ENCODE measurements at places on chromosomes 1 and 21. TPM values are rescaled to one million over a fixed set of nuclear protein-coding genes. Genes with fewer than 3 reads are reported as not detected.

- H3K27me3 ChIP-seq: no peaks in the 10 kb centered on the region
- H3K4me1 ChIP-seq: peaks cover 5% of the 10 kb centered on the region
- no peak overlapping the region for H3K4me3 ChIP-seq
- DNase-seq: no peak
These were observed 120.5 kb upstream of the NGF start for GRCh38 chr1:115458426-115459114.

- H3K4me1 ChIP-seq: no peaks in the 10 kb centered on the region
- no peak overlapping the region for H3K4me3 ChIP-seq
- no peak for DNase-seq
- no peak overlapping the region for H3K27ac ChIP-seq
These were observed 1.4 kb upstream of the OR2L3 start for GRCh38 chr1:248045209-248045608.

DNA sequence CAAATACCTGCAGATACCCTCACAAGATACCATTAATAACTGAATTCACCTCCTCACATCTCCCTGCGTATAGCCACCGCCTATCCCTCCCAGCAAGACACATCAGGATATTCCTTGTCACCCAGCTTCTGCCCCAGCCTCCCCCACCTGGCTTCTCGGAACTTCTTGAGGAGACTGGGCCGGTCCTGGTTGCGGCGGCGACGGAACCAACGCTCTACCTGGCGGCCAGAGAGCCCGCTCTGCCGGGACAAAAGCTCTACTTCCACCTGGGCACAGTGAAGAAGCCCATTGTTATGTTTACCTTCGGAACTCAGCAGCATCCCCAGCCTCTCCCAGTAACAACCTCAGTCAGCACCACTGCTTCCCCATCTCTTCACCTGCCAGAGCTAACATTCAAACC is 6.7 kb downstream of the CERS2 start:
- no peaks in the 10 kb centered on the region for H3K27me3 ChIP-seq
- no peak for DNase-seq
- peaks cover 57% of the 10 kb centered on the region for H3K36me3 ChIP-seq
- H3K4me1 ChIP-seq: peaks cover 26% of the 10 kb centered on the region

QSOX1 gene
- 19.6 TPM for total RNA-seq

DNA sequence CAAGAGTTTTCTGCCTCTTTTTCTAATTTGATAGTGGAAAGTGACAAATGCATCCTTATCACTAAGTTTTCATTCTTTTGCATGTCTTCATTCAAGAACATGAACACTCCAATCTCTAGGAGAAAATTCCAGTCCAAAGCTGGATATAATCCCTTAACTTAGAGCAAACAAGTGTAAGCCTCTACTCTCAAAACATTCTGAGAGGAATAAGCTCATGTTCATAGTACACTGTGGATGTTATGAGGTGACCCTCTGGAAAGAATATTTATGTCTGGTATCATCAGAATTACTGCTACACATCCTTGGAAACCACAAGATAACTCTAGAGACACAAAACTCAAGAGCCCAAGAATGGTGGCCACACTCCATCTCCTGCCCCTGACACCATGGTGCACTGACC is 15.1 kb downstream of the SIPA1L2 start:
- H3K4me1 ChIP-seq: peaks cover 17% of the 10 kb centered on the region
- H3K27ac ChIP-seq: no peak overlapping the region
- DNase-seq: no peak
- no peaks in the 10 kb centered on the region for H3K36me3 ChIP-seq

TIAM1 gene
- 2.2 TPM for total RNA-seq

- no peaks in the 10 kb centered on the region for H3K4me1 ChIP-seq
- no peaks in the 10 kb centered on the region for H3K27me3 ChIP-seq
- no peak overlapping the region for H3K27ac ChIP-seq
- DNase-seq: no peak
- H3K36me3 ChIP-seq: no peaks in the 10 kb centered on the region
- no peak overlapping the region for H3K4me3 ChIP-seq
These were observed 6.9 kb downstream of the IFI6 start for GRCh38 chr1:27665016-27665651.

GRCh38 chr1:36625935-36626310 is 143.2 kb upstream of the CSF3R start:
- no peak overlapping the region for H3K4me3 ChIP-seq
- DNase-seq: no peak
- no peaks in the 10 kb centered on the region for H3K27me3 ChIP-seq
- no peak overlapping the region for H3K27ac ChIP-seq
- H3K4me1 ChIP-seq: no peaks in the 10 kb centered on the region
- H3K36me3 ChIP-seq: no peaks in the 10 kb centered on the region

DNA sequence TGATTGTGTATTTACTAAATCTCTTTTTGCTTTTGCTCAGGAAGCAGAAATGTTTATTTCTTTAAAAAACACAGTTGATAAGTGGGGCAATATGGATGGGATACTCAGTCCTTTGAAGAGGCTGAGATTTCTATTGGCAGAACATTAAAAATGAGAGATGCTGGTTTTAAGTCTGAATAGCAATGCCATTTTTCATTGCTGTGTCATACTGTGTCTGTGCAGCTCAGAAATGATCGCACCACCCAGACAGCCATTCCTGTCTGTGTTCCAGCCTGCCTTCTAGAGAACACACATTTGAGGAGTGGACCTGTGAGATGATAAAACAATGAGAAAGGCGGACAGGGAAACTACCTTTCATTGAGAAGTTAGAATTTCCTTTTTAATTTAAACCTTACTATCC is 231.2 kb upstream of the USP24 start:
- H3K27ac ChIP-seq: no peak overlapping the region
- H3K27me3 ChIP-seq: no peaks in the 10 kb centered on the region
- peaks cover 5% of the 10 kb centered on the region for H3K4me1 ChIP-seq
- H3K36me3 ChIP-seq: no peaks in the 10 kb centered on the region
- no peak overlapping the region for H3K4me3 ChIP-seq

GRCh38 chr1:217622042-217622441 is 8.8 kb downstream of the GPATCH2 start:
- no peaks in the 10 kb centered on the region for H3K36me3 ChIP-seq
- H3K4me3 ChIP-seq: no peak overlapping the region
- no peak overlapping the region for H3K27ac ChIP-seq
- DNase-seq: no peak

- H3K27me3 ChIP-seq: no peaks in the 10 kb centered on the region
- H3K36me3 ChIP-seq: no peaks in the 10 kb centered on the region
- no peak overlapping the region for H3K27ac ChIP-seq
- no peak overlapping the region for H3K4me3 ChIP-seq
- DNase-seq: no peak
These were observed 81.3 kb upstream of the KAZN start for GRCh38 chr1:14516974-14517840.

- H3K4me1 ChIP-seq: no peaks in the 10 kb centered on the region
- H3K4me3 ChIP-seq: no peak overlapping the region
- no peak overlapping the region for H3K27ac ChIP-seq
- no peaks in the 10 kb centered on the region for H3K36me3 ChIP-seq
- no peaks in the 10 kb centered on the region for H3K27me3 ChIP-seq
- DNase-seq: no peak
These were observed 424.1 kb downstream of the CAMTA1 start for GRCh38 chr1:7209336-7209735.

CHI3L2 gene
- 25.7 TPM for total RNA-seq

PLEKHA6 gene
- total RNA-seq: 3.3 TPM

DIRAS3 gene
- total RNA-seq: 2.2 TPM

ADARB1 gene
- 5.0 TPM for total RNA-seq

- DNase-seq: no peak
- H3K27ac ChIP-seq: no peak overlapping the region
- H3K4me1 ChIP-seq: no peaks in the 10 kb centered on the region
These were observed 26.7 kb upstream of the COL16A1 start for GRCh38 chr1:31730336-31731048.

DNA sequence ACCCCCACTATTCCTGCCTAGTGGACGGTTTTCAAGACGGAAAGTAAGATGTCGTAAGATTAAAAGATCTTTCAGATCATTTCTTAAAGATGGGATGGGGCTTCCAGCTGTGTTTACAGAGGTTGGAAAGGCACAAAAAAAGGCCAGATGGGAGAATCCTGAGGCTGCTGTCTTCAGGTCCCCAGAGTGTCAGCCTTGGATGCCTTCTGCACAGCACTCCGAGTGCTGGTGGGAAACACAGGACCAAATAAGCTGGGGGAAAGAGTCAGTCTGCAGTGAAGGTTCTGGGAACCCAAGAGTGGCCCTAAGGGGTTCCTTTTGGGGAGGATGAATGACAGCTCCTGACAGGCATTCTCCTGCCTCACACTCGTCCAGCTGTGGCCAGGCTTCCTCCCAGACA is 96.5 kb downstream of the COLGALT2 start:
- no peak for DNase-seq
- H3K4me3 ChIP-seq: no peak overlapping the region
- H3K27me3 ChIP-seq: no peaks in the 10 kb centered on the region
- no peaks in the 10 kb centered on the region for H3K4me1 ChIP-seq
- peaks cover 3% of the 10 kb centered on the region for H3K36me3 ChIP-seq

TNN gene
- total RNA-seq: 0.27 TPM

- no peaks in the 10 kb centered on the region for H3K36me3 ChIP-seq
- H3K27me3 ChIP-seq: no peaks in the 10 kb centered on the region
- H3K27ac ChIP-seq: no peak overlapping the region
- DNase-seq: no peak
- H3K4me1 ChIP-seq: peaks cover 14% of the 10 kb centered on the region
- H3K4me3 ChIP-seq: no peak overlapping the region
These were observed 450.1 kb upstream of the BEND5 start for GRCh38 chr1:49226758-49227157.

RNU1-4 gene
- total RNA-seq: under 0.01 TPM

DNA sequence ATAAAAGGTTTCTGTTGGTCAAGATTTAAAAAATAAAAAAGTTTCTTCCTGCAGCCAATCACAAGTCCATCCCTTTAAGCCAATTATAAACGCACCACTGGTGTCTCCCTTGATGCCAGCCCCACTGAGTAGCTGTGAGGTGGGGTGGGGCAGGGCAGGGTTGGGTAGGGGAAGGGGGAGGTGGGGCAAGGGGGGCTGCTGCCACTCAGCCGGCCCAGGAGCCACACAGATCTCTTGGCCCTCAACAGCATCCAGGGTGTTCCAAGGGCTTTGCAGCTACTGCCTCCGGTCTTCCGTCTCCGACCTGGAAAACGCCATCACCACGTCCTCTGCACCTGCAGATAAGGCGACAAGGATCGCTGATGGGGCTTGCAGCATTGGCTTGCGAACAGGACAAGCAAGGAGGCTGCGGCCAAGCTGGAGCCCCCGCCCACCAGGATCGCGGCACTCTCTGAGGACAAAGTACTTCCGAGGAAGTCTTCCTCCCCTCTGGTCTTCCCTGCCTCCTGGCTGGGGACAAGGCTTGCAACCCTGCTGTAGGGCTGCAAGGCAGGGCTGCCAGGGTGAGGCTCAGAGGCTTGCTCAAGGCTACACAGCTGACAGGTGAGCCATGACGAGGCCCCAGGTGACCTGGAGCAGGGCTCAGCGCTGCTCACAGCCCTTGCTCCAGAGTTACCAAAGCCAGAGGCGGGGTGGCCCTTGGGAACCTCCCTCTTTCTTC is 26.8 kb upstream of the CLSTN1 start:
- no peak overlapping the region for H3K4me3 ChIP-seq
- no peaks in the 10 kb centered on the region for H3K36me3 ChIP-seq
- no peaks in the 10 kb centered on the region for H3K4me1 ChIP-seq
- H3K27ac ChIP-seq: no peak overlapping the region
- no peak for DNase-seq

GRCh38 chr1:1918901-1919303 is at the start of gene TMEM52:
TSS of gene TMEM52 (minus strand) at chr1:1919279. CDS start at chr1:1919265, 14 bp downstream.
- peaks cover 18% of the 10 kb centered on the region for H3K4me1 ChIP-seq
- no peaks in the 10 kb centered on the region for H3K36me3 ChIP-seq
- H3K4me3 ChIP-seq: no peak within 1 kb of the TSS
- no peak for DNase-seq
- H3K27ac ChIP-seq: no peak within 1 kb of the TSS
- H3K27me3 ChIP-seq: no peaks in the 10 kb centered on the region

C8B gene
- total RNA-seq: not detected

GPR37L1 gene
- total RNA-seq: not detected

DNA sequence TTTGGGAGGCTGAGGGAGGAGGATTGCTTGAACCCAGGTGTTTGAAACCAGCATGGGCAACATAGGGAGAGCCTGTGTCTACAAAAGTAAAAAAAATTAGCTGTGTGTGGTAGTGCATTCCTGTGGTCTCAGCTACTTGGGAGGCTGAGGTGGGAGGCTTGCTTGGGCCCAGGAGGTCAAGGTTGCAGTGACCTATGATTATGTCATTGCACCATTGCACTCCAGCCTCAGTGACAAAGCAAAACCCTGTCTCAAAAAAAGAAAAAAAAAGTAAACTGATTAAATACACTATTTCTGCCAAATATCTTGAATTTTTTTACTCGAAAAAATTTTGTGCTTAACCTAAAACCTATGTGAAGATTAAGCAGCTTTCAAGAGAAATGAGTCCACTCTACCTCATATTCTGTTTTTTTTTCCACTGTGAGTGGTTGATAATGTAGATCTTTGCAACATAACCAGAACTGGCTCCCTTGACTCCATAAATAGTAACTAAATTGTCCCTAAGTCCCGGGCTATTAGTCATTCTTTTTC is 19.4 kb upstream of the ZNF281 start:
- DNase-seq: no peak
- no peaks in the 10 kb centered on the region for H3K27me3 ChIP-seq
- no peaks in the 10 kb centered on the region for H3K36me3 ChIP-seq
- no peak overlapping the region for H3K4me3 ChIP-seq

RPS27 gene
- total RNA-seq: 2,032 TPM

DNA sequence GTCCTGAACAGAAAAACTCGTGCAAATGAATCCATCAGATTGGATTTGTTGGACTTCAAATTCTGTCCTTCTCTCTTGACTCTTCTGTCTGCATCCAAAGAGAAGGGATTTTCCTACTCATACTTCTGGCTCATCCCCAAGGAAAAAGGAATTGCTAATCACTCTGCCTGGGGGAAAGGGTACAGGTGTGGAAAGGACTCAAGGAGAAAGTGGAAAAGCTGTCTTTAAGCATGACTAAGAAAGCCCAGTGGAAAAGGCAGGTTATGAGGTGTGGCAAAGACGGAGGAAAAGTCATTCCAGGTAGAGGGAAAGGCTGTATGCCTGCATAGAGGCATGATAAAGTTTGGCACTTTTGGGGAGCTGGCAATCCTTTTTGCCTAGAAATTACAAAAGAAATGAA is 43.4 kb downstream of the PTGS2 start:
- no peak for DNase-seq
- no peak overlapping the region for H3K4me3 ChIP-seq
- no peaks in the 10 kb centered on the region for H3K36me3 ChIP-seq
- no peaks in the 10 kb centered on the region for H3K4me1 ChIP-seq
- H3K27me3 ChIP-seq: no peaks in the 10 kb centered on the region

GRCh38 chr1:88885933-88886332 is 5.4 kb downstream of the GTF2B start:
- peaks cover 22% of the 10 kb centered on the region for H3K36me3 ChIP-seq
- peaks cover 22% of the 10 kb centered on the region for H3K4me1 ChIP-seq
- no peak for DNase-seq
- H3K27me3 ChIP-seq: no peaks in the 10 kb centered on the region
- no peak overlapping the region for H3K27ac ChIP-seq

TCHHL1 gene
- not detected for total RNA-seq

DNA sequence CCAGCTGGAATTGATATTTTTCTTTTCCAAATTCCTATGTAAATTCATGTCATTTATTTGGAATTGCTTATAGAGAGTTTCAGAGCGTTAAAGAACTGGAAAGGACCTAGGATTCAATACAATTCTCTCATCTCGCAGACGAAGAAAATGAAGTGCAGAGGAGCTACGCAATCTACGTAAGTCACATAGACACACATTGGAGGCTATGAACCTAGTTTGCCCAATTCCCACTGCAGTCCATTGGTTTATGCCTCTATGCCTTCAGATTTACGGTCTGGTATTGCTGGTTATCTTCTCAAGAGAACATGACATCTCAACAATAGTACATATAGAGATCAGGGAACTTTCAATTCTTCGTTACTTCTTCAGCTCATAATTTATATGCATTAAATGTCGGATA is 971 bp upstream of the RNF2 start:
- peaks cover 7% of the 10 kb centered on the region for H3K4me1 ChIP-seq
- no peak for DNase-seq
- no peaks in the 10 kb centered on the region for H3K36me3 ChIP-seq
- no peak overlapping the region for H3K27ac ChIP-seq
- H3K4me3 ChIP-seq: no peak overlapping the region
- no peaks in the 10 kb centered on the region for H3K27me3 ChIP-seq
